ENCODE measurements at places on chromosomes 1 and 21.

DNA sequence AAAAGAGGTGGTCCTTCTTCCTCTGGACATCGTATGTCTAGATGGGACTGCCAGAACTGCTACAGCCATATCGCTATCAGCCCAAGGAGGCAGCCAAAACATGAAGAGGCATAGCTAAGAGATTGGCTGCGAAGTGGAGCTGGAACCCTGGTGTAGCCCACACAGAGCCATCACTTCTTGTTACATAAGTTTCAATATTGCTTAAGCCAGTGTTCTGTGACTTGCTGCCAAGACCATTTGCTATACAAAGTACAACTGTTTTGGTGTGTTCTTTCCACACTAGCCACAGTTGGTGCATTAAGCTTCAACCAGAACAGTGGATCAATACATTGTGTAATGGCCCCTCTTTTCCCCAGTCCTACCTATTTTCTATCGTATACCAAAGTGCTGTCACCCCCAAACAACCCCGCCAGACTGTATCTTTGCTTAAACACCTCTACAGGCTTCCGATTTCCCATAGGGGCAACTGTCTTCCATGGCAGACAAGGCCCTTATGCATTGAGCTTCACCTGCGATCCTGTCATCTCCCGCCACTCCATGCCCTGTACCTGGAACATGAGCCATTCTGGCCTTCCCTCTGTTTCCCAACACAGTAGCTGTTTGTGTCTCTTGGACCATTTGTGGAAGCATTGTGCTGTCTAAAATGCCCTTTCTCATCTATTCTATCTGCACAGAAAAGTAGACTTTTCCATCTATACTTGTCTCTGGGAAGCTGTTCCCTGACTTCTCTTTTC lies 241.8 kb downstream of the TTLL7 start:
- no peak for DNase-seq

DNA sequence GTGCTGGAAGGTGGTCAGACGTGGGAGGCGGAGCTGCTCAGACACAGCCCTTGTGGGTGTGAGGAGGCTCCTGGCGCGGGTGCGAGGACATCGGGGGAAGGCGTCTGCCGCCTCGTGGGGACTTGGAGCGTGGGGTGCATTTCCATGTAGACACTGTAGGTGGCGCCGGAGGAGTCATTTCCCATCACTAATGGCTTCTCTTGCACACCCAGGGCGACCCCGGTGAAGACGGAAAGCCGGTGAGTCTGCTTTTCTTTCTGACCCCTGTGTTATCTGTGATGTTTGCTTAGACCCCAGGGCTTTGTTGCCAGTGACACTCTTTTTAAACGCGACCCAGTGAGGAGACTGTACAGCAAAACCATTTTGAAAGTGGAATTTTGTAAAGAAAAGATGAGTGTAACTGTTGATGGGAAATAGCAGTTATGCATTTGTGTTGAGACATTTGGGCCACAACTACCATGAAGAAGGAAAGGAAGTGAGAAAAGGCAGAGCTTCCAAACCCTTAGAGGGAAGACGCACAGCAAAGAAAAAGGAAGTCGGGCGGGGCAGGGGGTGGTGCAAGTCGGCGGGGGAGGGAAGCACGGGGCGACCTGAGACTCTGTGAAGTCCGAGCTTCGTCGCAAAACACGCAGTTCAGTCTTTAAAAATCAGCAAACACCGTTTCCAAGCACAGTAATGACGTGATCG lies 64.0 kb downstream of the SLC19A1 start:
- peak; percentile 55 for DNase-seq

- no peak for DNase-seq
These were observed 17.7 kb downstream of the MORN1 start for GRCh38 chr1:2373551-2374251.

DNA sequence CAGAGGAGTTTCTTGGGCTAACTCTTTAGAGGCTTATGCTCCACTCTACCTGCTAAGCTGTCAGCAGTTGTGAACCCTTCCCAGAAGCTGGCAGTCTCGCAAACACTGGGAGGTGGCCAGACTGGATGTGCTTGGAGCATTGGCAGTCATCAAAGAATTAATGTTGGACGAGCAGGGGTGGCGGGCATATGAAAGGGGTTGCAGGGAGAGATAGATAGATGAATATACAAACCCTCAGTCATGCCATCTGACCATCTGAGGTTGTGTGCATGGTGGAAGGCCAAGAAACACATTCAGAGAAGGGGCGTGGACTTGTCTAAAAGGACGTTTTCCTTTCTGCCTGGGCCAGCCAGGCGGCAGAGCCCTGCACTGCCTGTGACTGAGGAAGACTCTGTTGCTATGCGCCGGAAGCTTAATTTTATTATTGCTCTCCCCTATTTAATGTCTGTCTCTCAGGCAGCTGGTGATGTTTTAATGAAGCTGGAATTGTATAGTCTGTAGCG lies 164.4 kb downstream of the PBX1 start:
- DNase-seq = no peak

GRCh38 chr21:34113842-34114241 lies 40.5 kb downstream of the MRPS6 start:
- DNase-seq = no peak

DNA sequence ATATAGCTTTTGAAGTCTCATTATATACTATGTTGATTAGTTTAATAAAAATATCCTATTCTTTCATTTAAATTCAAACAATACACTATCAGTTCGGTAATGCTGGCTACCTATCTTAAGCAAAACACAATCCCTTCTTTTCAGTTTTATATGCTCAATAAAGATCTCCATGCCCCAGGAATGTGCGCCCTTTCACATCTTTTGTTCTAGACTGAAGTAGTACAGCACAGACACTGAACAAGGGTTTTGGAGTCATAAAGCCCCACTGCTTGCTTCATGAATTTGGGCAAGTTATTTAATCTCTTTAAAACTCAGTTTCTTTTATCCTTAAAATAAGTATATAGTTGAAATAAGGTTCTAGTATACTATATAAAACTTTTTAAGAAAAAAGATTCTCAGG lies 22.4 kb downstream of the SYDE2 start:
- DNase-seq = no peak

GRCh38 chr1:204670152-204670927 lies 15.2 kb downstream of the LRRN2 start:
- DNase-seq = no peak

GRCh38 chr1:15014516-15014915 lies 139.0 kb upstream of the TMEM51 start:
- no peak for DNase-seq

DNA sequence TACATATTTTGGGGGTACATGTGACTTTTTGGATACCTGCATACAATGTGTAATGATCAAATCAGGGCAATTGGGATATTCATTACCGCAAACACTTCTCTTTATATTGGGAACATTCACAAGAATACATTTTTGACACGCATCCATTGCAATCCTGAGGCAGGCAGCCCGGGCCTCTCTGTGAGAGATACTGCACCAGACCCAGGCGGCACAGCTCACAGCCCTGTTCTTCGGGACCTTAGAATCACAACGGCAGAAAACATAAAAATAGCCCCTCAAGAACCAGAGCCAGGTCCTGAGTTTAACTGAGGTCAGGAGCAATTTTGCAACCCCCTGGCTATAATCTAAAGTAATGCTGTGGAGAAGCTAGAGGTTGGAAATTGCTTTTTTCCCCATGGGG lies 90.8 kb upstream of the PGBD5 start:
- DNase-seq = no peak

DNA sequence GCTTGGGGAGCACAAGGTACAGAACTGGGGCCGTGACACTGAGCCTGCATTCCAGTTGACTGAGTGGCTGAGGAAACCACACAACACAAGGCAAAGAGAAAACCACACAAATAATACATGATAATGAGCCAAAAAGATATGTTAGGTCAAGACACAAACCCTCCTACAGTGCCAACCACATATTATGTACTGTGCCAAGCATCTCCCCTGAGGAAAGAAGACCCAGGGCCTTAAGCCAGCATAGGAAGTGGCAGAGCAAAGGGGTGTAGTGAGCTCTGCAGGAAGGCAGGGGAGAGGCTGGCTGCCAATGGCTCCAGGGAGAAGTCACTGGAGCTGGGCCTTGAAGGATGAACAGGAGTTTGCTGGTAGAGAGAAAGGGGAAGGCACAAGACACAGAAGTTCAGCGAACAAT lies 28.2 kb downstream of the CTNNBIP1 start:
- DNase-seq = no peak

GRCh38 chr1:209704584-209704983 lies at the start of gene HSD11B1:
Gene HSD11B1 (plus strand): TSS chr1:209704846. CDS start chr1:209704943, 97 bp downstream.
- DNase-seq = no peak

DNA sequence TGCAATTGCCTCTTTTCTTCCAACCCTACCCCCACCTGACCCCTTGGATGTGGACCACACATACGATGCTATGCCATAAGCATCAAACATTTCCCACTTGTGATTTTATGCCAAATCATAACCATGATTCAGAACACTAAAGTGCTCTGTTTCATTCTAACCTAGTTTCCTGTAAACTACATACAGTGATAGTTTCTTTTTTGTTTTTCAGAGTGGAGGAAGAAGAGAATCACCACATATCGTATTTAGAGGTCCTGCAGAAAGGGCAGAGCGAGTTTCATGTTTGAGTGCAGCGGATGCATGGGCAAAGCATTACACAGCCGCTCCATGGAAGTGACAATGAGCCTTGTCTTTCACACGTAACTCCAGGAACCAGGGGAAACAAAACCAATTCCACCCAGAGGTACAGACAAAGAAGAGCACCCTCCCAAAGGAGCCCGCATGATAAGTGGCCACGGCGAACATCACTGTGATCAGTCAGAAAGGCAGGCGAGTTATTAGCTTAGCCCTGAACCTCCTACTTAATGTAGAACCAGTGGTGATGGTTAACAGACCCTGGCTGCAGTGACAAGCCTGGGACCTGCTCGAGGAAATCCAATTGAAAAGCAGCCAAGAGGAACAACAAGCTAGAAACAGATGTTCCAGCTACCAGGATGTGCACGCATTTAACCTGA lies 64.0 kb upstream of the ZNF281 start:
- no peak for DNase-seq

DNA sequence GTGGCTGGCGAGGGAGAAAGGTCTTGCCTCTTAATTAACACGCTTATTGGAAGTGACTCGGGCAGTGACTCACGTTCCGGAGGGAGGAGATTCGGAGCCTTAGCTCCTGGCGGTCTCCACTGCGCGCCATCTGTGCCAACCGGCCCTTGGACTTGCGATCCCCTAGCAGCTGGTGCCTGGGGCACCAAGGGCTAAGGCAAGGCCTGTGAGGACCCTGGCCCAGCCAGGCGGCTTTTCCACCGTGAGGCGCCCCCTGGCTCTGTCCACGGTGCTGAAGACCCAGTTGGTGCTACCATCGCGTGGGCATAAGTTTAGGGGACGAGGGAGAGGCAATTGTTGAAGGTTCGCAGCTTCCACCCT lies 1.3 kb upstream of the SYT6 start:
- DNase-seq = no peak
